Bone marrow (tissue), 2 donors: ENCODE measurements at places on chromosomes 2 and 18.

GRCh38 chr2:173311844-173312606 lies 42.6 kb upstream of the CDCA7 start:
- no peak for DNase-seq

- no peak for DNase-seq
Observed at GRCh38 chr2:241933179-241933911, 63.8 kb downstream of the RTP5 start.

DNA sequence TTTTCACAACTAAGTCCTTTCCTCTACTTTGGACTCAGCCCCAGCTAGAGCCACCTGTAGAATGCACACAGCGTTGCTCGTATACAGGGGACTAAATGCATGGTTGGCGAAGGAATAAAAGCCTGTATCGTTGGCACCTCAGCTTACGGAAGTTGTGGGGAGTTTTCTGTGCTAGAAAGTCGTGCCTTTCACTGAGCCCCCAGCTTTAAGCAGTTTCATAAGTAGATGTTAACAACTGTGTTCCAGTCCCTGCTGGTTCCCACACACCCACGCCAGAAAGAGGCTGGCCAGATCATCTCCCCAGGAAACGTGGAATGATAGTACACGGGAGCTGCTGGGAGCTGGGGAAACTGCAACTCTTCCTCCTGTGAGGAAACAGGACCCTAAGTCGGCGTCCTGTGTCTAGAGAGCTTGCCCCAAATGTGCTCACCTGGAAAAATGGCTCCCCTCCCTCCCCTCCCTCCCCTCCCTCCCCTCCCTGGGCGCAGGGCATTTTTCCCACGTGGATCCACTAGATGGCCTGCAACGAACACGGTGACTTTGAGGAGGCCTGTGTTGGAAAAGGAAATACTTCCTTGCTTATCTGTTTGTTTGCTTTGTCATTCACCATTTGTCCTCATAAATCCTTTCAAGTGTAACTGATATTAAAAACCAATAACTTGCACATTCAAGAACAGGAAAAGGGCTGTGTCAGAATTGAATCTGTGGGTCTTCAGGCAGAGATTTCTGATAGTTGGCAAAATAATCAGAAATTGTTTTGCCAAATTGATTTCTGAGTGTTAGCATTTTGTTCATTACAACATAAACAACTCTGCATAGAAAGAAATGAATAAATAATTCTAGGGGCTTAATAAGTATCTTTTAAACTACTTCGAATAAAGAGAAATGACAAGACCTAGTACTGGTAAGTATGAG lies 43.9 kb upstream of the RFX8 start:
- DNase-seq: no peak

DNA sequence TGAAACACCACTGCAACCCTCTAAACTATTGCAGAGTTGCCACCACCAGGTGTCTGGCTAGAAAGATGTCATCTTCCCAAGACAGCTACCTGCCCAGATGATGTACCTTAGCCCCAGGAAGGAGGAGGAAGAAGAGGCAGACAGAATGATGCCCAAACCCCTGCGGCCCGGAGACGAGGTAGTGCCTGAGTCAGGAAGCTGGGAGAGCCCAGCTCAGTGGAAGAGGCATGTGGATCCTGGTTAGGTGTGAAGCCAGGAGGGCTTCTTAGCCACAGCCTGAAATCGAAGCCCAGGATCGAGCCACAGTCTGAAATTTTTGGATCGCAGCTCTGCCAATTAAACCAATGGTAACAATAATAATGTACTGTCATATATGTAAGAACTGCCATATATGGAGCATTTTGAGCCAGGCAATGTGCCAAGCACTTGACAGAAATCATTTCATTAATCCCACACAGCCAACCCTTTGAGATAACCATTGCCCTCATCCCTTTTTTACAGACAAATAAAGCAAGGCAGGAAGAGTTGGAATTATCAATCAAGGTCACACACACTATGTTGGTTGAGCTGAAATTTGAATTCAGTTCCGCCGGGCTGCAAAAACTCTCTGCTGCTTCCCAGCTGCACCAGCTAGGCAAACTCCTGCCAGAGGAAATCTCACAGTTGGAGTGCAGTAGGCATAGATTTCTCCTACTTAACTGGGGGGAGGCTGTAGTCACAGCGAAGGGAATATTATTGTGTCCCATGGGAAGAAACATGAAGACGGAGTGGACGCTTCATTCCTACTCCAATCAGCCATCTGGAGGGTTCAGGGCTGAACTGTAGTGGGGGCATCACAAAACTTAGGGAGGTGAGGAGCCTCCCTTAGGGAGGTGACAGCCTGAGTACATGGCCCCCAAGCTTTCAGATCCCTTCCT lies 19.4 kb upstream of the CYP1B1 start:
- DNase-seq: no peak

DNA sequence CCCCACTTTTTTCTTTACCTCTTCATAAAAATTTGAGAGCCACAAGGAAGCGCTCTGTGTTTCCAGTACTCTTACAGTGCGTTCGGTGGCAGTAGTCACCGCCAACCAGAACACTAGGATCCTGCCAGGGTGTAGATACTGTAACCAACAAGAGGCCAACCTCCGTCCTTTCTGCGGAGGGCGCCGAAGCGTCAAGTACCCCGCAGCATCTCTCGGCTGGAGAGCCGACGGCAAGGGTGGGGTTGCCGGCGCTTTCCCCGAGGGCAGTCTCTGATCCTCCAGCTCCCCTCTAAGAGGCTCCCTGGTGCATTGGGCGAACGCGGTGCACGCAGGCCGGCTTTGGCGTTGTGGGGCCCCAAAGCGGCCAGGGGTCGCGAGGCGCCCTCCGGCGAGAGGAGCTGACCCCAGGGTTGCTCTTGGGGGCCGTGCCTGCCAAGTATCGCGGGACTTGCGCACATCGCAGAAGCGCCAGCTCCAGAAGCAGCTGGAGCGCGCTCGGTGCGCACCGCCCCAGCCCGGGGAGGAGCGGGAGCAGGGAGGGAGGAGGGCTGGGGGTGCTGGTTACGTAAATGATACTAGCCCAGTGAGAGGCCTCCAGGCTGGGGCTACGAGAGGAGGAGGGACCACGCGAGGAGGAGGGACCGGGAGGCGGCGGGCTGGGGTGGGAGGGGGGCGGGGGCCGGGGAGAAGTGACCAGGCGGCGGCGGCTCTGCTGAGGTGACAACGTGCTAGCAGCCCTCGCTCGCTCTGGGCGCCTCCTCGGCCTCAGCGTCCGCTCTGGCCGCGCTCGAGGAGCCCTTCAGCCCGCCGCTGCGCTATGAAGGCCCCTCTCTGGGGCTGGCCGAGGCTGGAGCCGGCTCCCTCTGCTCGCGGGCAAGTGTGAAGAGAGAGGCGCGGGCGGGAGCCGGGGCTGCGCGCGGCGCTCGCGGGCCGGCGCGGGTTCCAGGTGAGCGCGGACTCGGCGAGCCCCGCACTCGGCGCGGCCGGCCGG lies at the start of gene GALNT13:
GALNT13 (plus strand) TSS at position 692 of the 991 bp plus-strand sequence.
- DNase-seq: no peak

GRCh38 chr2:180184506-180184905 lies 177.4 kb upstream of the CWC22 start:
- DNase-seq: no peak

- no peak for DNase-seq
Observed at GRCh38 chr2:72097276-72097675, 50.4 kb downstream of the CYP26B1 start.

DNA sequence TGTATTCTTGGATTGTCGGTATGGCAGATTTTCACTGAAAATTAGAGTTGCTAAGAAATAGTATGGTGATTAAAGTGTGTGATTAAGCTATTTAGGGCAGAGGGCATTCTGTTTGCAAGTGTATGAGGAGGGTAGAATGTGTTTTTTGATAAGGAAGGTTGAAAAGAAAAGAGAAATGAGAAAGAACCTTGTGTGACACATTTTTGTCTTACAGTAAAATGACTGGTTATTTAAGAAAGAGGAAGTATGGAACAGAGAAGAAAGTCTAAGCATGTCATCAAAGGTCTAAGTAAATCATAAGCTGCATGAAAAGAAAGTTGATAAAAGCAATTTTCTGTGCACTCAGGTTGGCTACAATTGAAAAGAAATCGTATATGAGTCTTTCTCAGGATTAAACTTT lies 5.2 kb upstream of the RSAD2 start:
- DNase-seq: no peak

- DNase-seq: peak; percentile 66
Observed at GRCh38 chr2:60998628-60999545, 18.6 kb upstream of the PEX13 start.

GRCh38 chr2:105102963-105103421 lies 65.1 kb downstream of the MRPS9 start:
- DNase-seq: no peak

DNA sequence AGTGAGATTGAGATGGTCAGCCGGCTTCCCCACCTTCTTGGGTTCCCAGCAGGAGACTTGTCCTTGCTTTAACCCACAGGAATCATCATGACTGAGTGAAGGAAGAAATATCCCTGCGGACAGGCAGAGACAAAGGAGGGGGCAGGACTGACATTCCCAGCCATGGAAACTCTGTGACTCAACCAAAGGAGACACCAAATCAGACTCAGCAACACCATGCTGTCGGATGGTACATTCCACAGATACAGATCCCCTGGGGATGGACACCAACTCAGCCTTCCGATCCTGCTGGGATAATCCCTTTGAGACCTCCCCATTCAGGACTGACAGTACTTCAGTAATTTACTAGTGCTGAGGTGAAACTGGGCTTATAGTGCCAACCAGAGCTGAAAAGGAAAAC lies 518.3 kb downstream of the XIRP2 start:
- no peak for DNase-seq

DNA sequence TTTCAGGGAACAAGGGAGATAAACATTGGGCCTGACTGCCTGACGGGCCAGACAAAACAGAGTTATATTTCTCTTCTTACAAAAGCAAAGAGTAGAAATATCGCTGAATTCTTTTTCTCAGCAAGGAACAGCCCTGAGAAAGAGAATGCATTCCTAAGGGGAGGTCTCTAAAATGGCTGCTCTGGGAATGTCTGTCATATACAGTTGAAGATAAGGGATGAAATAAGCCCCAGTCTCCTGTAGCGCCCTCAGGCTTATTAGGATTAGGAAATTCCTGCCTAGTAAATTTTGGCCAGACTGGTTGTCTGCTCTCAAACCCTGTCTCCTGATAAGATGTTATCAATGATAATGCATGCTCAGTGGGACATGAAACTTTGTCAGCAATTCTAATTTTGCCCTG lies 134.9 kb upstream of the CNTNAP5 start:
- DNase-seq: no peak

GRCh38 chr18:75215663-75216062 lies 5.1 kb downstream of the TSHZ1 start:
- no peak for DNase-seq
